LHCN-M2 (cell line): ENCODE measurements at places on chromosomes 7 and 10. TPM values are rescaled to one million over a fixed set of nuclear protein-coding genes. Genes with fewer than 3 reads are reported as not detected.
A peak's percentile ranks its signal among the peaks of the same experiment; 100 is the strongest.

DNA sequence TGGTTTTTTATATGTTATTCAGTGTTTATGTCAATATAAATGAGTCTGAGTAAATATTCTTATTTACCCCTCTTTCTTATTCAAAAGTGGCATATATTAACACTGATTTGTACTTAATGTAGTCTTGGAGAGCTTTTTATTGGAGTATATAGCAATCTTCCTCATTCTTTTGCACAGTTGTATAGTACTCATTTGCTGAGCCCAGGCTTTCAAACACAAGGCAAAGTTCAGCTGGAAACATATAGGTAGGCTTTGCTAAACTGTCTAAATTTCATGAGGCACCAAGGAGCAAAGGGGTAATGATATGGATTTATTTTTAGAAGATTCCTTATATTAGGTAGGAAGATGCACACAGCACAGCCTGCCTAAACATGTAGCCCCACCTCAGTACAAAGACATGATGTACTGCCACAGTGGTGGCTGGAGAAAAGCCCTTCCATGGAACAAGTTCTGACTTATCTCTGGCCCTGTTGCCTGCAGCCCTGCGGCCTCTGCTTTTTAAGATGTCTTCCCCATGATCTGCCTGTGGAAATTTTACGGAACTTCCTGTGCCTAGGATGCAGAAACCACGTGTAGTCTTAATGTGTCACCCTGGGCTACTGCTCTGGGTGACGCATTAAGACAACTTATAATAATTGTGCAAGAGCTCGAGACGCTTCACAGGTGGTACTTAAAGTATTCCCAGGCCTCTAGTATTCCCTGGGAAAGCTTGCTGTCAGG is 9.6 kb upstream of the PDCD4 start:
- no peak for DNase-seq

- no peak for DNase-seq
Observed at GRCh38 chr7:152633072-152633471, 42.9 kb downstream of the XRCC2 start.

GRCh38 chr10:129078746-129079145 is 388.3 kb upstream of the MGMT start:
- DNase-seq, result no peak

- no peak for DNase-seq
Observed at GRCh38 chr10:72889391-72889831, 4.1 kb upstream of the OIT3 start.

- DNase-seq, result peak; percentile 17
Observed at GRCh38 chr10:97771055-97771891, 526 bp downstream of the SFRP5 start.

- no peak for DNase-seq
Observed at GRCh38 chr7:108294595-108294994, 161.6 kb downstream of the NRCAM start.

DNA sequence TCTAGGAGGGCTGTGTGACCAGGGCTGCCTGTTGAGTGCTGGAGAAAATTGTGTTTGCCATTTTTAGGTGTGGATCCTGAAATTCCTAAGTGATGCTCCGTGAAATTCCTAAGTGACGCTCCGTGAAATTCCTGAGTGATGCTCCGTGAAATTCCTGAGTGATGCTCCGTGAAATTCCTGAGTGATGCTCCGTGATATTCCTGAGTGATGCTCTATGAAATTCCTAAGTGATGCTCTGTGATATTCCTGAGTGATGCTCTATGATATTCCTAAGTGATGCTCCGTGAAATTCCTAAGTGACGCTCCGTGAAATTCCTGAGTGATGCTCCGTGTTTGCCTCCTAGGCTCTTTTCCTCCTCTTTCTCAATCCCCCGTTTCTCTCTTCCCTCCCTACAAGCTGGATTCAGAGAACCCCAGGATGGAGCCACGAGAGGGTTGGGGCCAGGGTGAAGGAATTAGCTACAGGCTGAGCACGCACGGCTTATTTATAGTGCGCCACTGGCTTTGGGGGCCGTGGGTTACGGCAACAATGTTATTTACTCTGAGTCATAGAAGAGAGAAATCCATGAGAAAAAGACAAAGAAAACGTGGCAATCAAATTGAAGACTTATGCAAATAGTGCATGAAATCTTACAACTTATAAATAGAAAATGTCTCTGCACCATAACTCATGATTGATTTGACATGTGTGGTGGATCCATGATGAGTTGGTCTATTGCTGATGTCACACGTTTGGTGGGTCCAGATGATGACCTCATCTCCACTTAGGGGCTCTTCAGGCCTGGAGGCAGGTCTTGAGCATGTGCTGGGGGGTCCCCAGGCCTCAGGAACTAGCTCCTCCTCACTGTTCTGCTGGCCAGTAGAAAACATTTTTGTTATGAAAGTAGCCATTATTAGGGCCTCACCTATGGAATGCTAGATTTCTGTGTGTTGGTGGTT is 224.6 kb downstream of the WDR37 start:
- DNase-seq, result no peak

DNA sequence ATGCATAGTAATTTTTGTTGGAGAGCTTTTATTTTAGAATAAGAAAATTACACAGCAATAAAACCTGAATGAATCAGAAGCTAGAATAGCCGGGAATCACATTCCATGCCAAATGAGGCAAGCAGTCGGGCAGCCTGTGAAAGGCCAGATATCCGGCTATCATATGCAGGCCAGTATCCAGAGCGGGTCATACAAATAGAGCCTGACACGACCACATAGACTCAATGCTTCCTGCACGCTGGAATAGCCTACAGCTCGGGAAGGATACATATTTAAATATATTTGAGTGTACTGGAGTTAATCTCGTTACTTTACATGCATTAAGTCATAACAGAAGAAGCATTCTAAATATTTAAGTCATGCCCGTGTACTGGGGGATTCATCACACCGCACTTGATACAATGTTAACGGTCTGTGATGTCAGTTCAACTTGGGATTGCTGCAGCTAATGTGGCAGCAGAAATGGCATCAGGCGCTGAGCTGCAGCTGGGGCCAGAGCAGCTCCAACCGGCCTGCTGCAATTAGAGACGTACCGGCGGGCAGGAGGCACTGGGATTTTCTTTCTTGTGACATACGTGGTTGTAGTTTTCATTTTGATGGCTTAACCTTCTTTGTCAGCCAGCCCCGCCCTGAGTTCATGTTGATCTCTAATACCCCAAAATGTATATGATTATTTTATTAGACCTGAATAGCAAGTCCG is 112.0 kb downstream of the EBF3 start:
- no peak for DNase-seq

DNA sequence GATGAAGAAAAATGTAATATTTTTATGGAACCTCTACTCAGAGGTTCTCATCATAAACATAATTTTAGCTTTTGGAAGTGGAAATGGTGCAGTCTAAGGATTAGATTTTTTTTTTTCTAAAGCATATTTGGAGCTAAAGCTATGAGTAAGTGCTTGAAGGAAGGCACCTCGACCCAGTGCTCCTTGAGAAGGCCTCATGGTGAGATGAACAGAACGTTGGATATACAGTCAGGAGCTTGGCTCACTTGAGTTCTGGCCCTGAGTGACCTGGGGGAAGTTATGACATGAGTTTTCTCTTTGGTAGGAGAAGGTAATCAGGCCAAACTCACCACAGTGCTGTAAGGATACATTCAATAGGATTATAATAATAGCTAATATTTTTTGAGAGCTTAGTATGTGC is 163.3 kb downstream of the JCAD start:
- DNase-seq, result no peak

- peak; percentile 53 for DNase-seq
Observed at GRCh38 chr7:129376778-129377700, 57.2 kb upstream of the STRIP2 start.

Gene SOSTDC1
- not detected in 2 replicates for total RNA-seq

Gene TMEM139
- not detected in 2 replicates for total RNA-seq

Gene ENKUR
- not detected in 2 replicates for total RNA-seq

Gene ECHDC3
- 3.2 and 6.5 TPM in 2 replicates for total RNA-seq

Gene AHCYL2
- total RNA-seq, result 11.9 and 12.1 TPM in 2 replicates

Gene CLCN1
- not detected in 2 replicates for total RNA-seq

Gene TFPI2
- total RNA-seq, result 208 and 253 TPM in 2 replicates
